ENCODE measurements at places on chromosomes 1 and 21. TPM values are rescaled to one million over a fixed set of nuclear protein-coding genes. Genes with fewer than 3 reads are reported as not detected.

DNA sequence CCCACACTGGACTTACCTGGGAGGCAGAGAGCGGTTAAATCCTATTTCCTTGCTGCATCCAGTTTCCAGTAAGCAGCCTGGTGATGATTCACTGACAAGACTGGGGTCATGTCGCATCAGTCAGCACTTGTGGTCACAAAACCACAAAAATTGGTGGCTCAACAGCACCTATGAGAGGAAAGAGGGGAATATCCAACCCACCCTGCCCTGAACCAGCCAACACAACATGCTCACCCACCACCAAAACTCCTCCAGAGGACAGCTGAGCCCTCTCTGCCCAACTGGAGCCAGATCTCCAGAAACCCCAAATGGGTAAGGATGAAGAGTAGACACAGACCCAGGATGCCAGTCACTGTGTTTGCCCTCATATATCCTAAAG lies 64.0 kb downstream of the CD46 start:
- no peak for DNase-seq

- DNase-seq: no peak
Measured at GRCh38 chr1:109170035-109170764, 43.5 kb upstream of the SARS1 start.

The RUNX3 gene
- not detected for total RNA-seq

- no peak for DNase-seq
Measured at GRCh38 chr1:38243106-38243505, 196.5 kb upstream of the POU3F1 start.

- no peak for DNase-seq
Measured at GRCh38 chr1:115242543-115242942, 95.5 kb downstream of the NGF start.

GRCh38 chr1:57858740-57859139 lies 434.9 kb upstream of the DAB1 start:
- no peak for DNase-seq

- no peak for DNase-seq
Measured at GRCh38 chr1:209443975-209444651, 139.4 kb upstream of the CAMK1G start.

The CCDC17 gene
- total RNA-seq: 1.00 TPM

GRCh38 chr1:39933956-39934941 lies 20.7 kb upstream of the MFSD2A start:
- DNase-seq: no peak

DNA sequence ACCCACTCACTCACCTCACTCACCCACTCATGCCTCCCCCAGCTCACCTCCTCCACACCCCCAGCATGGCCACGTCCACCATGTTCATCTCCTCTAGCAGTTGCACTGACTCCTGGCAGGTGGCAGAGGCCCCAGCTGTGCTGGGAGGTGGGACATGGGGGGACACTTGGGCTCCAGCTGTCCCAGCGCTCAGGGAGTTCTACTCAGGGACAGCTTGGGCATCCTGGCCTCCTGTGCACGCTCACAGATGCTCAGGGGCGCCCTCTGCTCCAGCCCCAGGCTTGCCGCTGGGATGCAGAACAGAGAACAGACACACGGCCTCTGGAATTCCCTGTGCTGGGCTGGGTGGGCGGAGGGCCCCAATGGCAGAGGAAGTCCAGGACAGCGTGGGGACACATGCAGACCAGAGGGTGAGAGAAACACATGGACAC lies 5.2 kb downstream of the KRTAP10-8 start:
- DNase-seq: no peak

The TPTE gene
- total RNA-seq: not detected

GRCh38 chr1:3292868-3293562 lies 161.4 kb upstream of the ARHGEF16 start:
- DNase-seq: no peak

Data from cerebellum (tissue), 4 donors.